K562 (cell line): ENCODE measurements at places on chromosomes 7 and 10. TPM values are rescaled to one million over a fixed set of nuclear protein-coding genes. Genes with fewer than 3 reads are reported as not detected.

NODAL gene
- not detected in 2 replicates for polyA plus RNA-seq

PRRT4 gene
- not detected in 2 replicates for polyA plus RNA-seq

RSPH10B2 gene
- polyA plus RNA-seq = not detected in 2 replicates

DPCD gene
- 20.3 and 25.2 TPM in 2 replicates for polyA plus RNA-seq

ATP6V0A4 gene
- not detected in 2 replicates for polyA plus RNA-seq

ERVW-1 gene
- polyA plus RNA-seq = not detected in 2 replicates

MMD2 gene
- not detected in 2 replicates for polyA plus RNA-seq

CARD11 gene
- 8.3 and 10.2 TPM in 2 replicates for polyA plus RNA-seq

VAX1 gene
- polyA plus RNA-seq = not detected in 2 replicates
